Activated CD8-positive, alpha-beta memory T cell treated with anti-CD3 and anti-CD28 coated beads for 48 hours (primary cell): ENCODE measurements at places on chromosomes 11 and 22.

- no peak for DNase-seq
These were observed 100.8 kb upstream of the ASPHD2 start for GRCh38 chr22:26328221-26328620.

- no peak for DNase-seq
These were observed 5.4 kb downstream of the APIP start for GRCh38 chr11:34910817-34911216.

DNA sequence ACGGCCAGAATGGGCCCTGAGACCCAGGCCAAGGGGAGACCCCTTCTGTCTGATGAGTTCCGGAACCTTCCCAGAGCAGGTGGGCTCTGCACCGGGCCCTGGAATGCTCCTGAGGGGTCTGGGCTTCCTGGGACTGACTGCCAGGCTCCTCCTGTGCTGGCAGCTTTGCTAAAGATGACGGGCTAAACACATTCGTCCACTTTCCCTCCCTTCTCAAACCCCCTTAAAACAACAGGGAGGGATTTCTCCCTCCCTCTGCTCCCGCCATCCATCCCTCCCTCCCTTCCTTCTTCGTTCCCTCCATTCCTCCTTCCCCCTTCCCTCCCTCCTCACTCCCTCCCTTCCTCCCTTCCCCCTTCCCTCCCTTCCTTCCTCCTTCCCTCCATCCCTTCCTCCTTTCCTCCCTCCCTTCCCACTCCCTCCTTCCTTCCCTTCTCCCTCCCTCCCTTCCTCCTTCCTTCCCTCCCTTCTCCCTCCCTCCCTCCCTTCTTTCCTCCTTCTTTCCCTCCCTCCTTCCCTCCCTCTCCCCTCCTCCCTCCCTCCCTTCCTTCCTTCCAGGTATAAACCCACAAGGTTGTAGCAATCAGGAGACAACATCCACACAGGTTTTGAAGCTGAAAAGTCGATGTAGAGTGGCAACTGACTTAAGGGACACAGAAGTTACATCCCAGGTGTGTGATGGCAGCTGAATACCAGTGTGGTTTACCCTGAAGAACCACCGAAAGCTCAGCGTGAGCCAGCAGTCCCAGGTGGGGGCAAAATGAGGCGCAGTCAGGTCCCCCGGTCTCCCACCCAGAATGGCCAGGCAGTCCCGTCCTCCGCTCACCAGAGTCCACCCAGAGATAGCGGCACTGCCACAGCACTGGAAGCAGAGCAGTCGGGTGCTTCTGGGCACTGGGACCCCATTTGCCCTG lies 18.8 kb upstream of the MGAT3 start:
- DNase-seq, result no peak

DNA sequence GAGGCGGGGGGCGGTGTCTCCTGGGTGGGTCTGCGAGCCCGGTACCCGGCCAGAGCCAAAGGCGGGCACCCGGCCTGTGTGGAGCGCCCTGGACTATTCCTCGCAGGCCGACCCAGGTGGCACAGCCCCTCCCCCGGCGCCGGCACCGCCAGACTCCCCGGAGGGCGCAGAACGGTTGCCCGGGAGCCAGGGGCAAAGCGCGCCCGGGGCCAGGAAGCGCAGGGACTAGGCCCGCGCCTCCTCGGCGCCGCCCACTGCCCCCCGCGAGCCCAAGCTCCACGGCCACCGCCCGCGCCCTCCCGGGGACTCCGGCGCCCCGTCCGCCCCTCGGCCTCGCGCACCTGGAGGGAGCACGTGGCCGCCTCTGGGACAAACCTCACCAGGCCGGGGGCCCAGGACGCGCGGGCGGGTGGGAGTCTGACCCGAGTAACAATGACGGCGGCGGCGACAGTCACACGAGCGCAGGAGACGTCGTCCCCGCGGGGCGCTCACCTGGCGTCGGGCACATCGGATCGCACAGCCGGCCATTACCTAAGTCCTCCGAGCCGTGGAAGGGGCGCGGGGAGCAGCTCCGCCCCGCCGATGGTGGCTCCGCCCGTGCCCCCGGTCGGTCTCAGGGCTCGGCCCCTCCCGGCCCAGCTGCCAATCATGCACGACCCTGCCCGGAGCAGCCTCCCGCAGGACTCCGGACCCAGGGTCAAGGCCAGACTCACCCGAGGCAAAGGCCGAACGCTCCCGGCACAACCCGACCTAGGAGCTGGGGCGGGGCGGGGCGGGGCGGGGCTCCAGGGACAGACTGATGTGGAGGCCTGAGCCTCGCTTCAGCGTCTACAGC lies 7.4 kb downstream of the PLXNB2 start:
- DNase-seq, result no peak

- DNase-seq, result no peak
These were observed 166.3 kb downstream of the TMEM135 start for GRCh38 chr11:87203907-87204602.

DNA sequence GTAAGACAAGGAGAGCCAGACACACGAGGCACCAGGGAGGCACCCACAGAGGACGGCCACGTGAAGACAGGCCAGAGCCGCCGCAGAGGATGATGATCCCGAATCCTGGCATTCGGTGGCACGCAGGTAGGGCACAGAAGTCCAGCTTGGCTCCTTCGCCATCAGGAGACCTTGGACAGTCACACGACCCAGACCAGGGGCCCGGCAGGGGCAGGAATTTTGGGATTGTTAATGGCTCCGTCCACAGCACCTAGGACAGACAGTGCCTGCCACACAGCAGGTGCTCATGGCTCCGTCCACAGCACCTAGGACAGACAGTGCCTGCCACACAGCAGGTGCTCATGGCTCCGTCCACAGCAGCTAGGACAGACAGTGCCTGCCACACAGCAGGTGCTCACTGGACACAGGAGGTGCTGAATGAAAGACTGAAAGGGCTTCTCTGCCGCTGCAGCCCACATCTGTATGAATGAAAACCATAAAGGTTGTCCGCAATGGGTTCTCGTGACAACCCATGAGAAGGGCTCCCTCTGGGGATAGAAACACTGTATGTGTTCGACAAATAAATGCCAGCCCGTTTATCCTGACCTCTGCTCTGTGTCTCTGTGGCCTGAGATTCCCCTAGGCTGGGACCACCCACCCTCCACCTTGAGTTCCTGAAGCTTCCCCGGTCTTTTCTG lies 341.6 kb downstream of the CTTN start:
- DNase-seq, result no peak

DNA sequence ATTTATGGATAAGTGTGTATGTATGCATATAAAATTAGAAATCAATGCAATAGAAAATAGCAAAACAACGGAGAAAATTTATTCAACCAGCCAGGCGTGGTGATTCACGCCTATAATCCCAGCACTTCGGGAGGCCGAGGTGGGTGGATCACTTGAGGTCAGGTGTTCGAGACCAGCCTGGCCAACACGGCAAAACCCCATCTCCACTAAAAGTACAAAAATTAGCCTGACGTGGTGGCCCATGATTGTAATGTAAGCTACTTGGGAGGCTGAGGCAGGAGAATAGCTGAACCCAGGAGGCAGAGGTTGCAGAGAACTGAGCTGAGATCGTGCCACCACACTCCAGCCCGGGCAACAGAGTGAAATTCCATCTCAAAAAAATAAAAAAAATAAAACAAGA lies 5.5 kb downstream of the KRTAP5-6 start:
- DNase-seq, result no peak

GRCh38 chr11:64250415-64251015 lies 815 bp upstream of the PLCB3 start:
- no peak for DNase-seq

GRCh38 chr11:47270331-47271271 lies 668 bp downstream of the MADD start:
- no peak for DNase-seq

GRCh38 chr11:25547292-25547691 lies 784.6 kb upstream of the ANO3 start:
- DNase-seq, result no peak

GRCh38 chr11:125378083-125378482 lies 118.0 kb downstream of the FEZ1 start:
- no peak for DNase-seq

DNA sequence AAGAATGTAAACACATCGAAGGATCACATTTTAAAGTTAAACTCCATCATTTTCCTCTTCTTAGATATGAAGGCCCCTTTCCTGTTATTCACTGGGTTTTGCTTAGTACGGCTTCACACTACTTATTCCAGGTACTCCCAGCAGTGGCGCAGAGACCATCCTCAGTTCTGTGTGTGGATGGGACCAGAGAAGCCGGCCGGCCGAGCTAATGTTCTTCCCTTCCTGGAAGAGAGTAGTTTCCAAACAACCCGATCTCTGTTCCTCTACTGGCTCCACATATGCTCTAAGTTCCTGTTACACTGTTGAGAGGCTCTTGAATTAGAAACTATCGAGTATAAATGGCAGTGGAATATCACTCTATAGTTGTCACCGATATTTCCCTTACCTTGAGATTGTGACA lies 684 bp upstream of the NFRKB start:
- DNase-seq, result no peak

DNA sequence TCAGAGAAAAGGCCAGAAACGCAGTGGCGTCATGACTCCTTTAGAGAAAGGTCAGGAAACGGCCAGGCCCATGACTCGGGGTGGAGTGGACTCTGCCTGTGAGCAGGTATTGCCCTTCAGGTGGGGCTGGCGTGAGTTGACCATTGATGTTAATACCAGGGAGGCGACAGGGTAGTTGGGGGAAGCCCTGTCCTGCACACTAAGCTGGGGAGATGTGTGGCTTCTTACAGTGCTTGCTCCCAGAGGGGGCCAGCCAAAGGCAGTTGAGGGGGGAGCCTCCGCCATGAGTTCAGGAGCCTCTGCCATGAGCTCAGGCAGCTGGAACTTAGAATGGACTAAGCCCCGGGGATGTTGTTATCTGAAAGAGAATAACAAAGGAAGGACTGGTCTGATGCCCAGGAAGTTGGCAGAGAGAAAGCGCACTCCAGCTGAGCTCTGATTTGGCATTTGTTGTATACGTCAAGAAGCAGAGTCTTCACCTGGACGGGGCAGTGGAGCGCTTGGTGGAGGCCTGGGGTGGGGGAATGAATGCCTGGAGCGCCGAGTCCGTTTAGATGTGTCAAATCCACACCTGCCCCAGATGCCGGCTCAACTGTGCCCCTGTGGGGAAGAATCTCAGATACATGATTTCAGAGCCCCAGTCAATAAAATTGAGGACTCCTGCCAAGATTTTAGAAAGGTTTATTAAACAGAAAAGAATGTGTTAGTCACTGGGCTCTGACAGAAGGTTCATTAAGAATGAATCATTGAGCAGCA lies 222.5 kb downstream of the TBC1D22A start:
- DNase-seq, result no peak

GRCh38 chr22:34776817-34777216 lies 289.1 kb upstream of the ISX start:
- no peak for DNase-seq

DNA sequence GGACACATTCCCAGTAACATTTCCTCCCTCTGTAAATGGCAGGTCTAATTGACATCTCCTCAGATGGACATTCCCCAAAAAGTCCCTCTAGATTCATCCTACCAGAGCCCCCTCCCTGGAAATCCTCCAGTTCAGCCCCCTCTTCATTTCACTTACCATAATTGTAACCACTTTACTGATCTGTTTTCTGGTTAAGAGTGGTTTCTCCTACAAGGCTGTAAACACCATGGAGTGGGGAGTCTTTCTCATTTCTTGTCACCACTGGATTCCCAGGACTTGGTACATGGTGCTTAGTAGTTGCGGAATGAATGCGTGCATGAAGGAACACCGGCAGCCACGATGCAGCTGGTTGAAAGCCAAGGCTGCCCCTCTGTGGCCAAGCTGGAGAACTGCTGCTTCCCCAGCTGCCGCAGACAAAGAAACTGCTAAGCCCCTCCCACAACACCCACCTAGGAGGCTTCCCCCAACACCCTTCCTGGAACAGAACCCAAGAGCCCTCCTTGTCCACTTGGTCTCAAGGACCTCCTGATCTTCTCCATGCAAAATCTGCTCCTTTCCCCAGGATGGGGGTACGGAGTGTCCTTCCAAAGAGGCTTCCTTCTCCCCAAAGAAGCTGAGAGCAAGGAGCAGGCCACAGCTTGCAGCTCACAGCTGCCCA lies 18.6 kb upstream of the SCARF2 start:
- DNase-seq, result peak; percentile 52

DNA sequence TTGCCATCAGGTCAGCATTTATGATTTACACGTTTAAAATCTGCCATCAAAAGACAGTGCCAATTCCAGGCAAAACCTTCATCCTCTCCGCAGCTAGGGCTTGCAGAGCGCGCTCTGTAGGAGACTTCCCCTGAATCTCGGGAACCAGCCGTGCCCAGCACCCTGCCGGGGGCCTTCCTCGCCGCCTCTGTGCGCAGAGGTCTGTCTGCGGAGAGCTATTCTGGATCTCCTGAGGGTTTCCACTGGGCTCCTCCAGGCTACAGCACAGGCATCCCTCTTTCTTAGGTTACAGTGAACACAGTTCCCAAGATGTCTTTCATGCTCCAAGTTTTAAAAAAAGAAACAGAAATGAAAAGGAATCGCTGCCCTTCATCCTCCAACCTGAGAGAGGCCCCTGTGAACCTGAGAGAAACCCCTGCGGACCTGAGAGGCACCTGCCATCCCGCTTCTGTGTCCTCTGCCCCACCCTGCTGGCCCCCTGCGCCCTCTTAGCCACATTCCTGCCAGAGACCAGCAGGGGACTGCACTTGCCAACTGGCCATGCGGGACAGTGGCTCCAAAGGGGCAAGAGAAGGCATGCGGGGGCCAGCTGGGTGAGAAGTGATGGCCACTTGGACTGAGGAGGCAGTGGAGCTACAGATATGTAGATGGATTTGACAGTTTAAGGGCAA lies 16.1 kb downstream of the TP53AIP1 start:
- no peak for DNase-seq

- no peak for DNase-seq
These were observed 787.1 kb upstream of the API5 start for GRCh38 chr11:42524534-42525227.

DNA sequence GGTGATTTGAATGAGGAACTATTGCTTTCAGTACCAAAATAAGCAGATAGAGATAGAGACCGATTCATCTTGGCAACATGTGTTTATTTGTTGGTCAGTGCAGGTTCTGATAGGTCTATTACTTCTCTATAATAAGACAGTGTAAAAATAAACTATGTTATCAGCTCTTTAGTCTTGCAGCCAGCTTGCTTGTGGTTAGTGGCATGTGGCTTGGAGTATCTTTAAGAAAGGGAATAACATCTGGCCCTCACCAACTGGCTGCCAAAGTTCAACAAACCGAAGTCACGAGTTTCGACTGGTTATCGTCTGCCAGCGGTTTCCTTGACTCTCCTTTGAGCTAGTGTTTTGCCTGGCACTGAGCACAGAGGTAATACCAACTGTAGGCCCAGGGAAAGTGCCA lies 71.8 kb downstream of the CTTN start:
- no peak for DNase-seq

DNA sequence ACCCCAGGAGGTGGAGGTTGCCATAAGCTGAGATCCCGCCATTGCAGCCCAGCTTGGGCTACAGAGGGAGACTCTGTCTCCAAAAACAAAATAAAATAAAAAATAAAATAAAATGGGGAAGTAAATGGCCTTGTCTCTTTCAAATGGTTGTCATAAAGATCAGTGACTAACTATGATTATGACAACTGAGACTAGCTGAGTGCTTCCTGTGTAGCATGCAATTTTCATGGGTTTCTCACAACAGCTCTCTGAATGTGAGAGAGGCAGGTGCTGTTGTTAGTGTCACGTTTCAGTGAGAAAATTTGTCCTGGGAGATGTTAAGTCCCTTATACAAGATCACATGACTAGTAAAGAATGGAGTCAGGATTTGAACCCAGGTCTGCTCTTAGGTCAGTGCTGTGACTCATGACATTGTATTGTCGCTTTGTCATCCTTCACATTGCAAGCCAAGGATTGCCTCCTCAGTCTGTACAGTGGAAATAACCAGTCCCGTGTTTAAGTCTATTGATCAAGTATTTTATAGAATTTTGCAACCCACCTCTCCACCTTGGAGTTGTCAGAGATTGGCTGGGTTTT lies 163.3 kb upstream of the CCDC90B start:
- DNase-seq, result no peak

GRCh38 chr11:44533921-44534711 lies 31.3 kb upstream of the CD82 start:
- DNase-seq, result no peak
